NCI-H1436 treated with DMSO at 0.1 percent for 48 hours (cell line): ENCODE measurements at places on chromosomes 3 and 15.

DNA sequence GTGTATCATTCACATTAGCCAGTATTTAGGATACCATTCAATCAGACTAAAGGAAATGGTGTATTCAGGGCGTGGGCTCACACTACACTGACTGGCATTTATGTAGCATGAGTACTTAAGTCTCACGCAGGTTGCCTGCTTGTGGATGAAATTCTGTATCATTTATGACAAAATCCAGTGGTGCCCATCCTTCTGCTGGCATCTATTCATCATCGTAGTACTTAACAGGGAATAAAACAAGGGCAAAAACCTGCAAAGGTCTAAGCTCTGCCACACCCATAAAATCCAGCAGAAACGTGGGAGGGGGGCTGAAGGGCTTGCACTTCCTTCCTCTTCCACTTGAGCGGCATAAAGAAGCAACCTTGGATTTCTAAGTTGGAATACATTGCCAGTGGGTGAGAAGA, 2.7 kb downstream of the GAP43 start:
- DNase-seq: no peak

GRCh38 chr3:105700575-105700974, 168.2 kb downstream of the CBLB start:
- DNase-seq: no peak

DNA sequence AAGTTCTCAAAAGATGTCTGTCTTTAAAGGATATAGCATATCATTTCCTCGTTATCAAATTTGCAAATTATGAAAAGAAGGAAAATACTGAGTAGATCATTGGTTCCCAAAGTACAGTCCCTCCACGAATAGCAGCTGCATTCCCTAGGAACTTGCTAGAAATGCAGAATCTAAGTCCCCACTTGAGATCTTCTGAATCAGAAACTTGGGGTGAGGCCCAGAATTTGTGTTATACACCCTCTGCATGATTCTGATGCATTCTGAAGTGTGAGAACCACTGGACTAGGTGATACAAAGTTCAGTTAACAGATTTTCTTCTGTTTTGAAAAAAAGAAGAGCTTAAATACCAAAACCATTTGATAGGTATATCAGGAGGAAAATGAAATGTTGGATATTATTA, 77.1 kb downstream of the SLC25A26 start:
- no peak for DNase-seq

DNA sequence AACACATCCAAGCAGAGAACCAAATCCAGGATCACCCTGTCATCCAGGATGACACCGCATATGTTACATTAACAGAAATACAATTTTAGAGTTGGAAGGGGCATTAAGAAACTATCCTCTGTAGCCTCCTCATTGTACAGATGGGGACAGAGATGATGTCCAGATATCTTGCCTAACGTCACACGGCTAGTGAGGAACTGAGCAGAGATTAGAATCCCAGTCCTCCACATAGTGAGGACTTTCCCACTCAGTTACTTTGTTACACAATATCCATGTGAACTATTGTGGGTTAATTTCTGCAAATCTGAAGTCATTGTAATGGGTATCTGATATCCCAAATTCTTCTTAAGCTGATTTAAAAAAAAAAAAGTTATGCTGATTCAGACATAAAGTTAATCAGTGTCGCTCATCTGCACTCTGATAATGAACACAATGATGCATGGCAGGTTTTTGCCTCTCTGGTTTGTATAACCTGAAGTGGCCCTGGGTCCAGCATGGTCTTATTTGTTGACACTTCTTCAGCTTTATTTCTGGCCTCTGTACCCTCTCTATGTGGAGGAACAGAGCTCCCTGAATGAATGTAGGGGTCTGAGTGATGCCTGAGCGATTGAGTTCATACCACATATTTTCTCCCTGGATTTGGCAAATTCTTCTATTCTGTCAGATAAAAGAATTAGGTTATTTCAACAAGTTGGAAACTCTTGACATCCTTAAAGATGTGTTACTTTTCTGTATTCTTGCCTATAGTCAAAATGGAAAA, 76.0 kb upstream of the LIMD1 start:
- no peak for DNase-seq

DNA sequence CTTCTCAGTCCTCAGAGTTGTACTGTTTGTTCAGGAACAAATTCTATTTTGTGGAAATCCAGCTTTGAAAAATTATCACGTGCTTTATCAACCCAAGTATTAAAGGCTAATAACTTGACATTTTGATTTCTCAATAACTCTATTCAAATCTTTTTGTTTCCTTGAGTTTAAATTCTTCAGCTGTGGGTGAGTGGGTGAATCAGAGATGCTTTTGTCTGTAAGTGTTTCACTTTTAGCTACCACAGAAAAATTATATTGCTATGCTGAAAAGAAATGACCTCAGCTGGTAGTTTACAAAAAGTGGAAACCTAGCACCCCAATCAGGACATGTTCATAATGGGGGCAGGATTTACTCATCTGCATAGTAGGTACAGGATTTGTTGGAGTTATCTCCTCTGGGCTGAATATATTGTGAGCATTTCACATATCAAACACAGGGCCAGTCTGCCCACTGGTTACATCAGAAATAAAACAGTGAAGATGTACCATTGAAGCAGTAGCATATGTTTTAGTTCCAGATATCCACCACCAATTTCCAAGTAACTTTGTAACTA, 30.5 kb downstream of the MINDY4B start:
- no peak for DNase-seq

DNA sequence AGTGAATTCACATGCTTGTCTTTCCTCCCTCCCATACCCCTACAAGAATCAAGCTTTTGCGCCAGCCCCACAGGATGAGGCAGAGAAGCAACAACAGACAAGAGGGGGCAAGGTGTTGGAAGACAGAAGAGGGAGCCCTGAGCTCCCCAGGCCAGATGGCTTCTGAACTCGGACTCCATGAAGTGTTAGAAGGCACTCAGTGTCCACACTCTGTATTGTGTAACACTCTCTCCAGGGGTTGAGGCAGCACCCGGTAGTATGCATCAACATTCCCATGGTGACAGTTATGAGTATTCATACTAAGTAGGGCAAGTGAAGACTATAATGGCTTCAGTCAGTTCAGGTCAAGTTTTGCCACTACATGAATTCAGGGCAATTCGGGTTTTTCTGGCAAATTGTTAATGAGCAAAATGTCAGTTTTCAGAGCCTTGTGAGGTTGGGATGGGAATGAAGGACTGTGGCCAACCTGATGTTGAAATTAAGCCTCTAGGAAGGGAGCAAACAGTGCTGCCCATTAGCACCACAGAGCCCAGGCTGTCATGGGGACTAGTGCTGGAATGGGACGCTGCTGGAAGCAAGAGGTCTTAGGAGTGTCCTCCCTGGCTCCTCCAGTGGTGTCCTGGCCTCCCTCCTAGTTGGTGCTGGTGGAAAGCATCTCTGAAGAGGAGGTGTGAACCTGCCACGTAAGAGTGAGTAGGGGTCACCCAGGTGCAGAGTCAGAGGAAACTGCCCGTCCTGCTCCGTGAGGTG, 79.4 kb downstream of the KLF15 start:
- no peak for DNase-seq

- no peak for DNase-seq
Observed at GRCh38 chr15:42344763-42345162, 14.5 kb upstream of the CAPN3 start.

- DNase-seq: no peak
Observed at GRCh38 chr3:177776661-177777101, 579.4 kb upstream of the TBL1XR1 start.

DNA sequence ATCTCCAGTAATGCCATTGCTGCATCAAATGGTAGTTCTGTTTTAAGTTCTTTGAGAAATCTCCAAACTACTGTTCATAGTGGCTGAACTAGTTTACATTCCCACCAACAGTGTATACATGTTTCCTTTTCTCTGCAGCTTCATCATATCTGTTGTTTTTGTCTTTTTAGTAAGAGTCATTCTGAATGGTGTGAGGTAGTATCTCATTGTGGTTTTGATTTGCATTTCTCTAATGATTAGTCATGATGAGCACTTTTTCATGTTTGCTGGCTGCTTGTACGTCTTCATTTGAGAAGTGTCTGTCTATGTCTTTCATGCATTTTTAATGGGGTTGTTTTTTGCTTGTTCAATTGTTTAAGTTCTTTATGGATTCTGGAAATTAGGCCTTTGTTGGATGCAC, 10.2 kb upstream of the GCSAM start:
- no peak for DNase-seq

GRCh38 chr3:58668247-58668646, 1.7 kb upstream of the FAM3D start:
- DNase-seq: no peak

DNA sequence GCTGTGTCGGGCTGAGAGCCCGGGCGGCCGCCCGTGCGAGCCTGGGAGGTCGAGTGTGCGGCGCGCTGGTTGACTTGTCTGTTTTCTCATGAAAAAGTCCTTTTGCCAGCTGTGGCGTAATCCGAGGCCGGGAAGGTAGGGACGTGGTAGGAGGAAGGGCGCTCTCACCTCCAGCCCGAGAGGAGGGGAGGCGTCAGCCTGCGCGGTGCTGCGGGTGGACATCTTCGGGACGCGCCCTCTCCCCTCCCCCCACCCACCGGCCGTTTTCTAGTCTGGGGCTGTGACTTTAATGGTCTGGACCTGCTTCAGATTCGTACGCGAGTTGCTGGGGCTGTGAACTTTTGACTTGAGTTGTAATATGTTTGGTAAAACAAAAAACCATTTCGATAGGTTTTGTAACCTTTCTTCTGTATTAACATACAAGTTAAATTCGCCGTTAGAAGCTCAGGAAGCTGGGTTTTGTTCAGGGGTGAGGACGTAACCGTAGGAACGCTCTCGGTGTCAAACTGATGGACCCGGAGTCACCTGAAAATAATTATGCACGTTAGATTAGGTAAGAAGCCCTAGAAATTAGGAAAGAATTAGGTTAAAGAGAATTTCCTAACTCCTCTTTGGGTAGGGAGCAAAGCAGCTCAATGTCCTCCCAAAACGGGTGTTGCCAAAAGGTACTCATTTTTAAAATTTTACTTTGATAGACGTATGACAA, 762 bp downstream of the NCK1 start:
- no peak for DNase-seq

- DNase-seq: no peak
Observed at GRCh38 chr3:143036557-143036956, 35.2 kb downstream of the U2SURP start.

DNA sequence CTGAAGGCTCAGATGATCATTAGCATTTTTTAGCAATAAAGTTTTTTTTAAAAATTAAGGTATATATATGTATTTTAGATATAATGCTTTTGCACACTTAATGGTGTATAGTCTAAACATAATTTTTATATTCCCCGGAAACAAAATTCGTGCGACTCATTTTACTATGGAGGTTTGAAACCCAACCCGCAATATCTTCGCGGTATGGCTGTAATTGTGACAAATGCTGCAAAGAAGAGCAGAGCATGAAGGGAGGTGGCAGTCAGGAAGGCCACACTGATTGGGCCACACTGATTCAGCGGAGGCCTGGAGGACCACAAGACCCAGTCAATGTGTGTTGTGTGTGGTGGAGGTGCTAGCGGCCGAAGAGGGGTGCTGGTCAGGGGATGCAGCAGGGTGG, 4.5 kb upstream of the CYP8B1 start:
- DNase-seq: no peak

GRCh38 chr15:37893309-37893708, 41.1 kb upstream of the TMCO5A start:
- DNase-seq: no peak

- no peak for DNase-seq
Observed at GRCh38 chr3:186180891-186181481, 72.1 kb upstream of the ETV5 start.

GRCh38 chr3:69659180-69659910, 79.9 kb upstream of the MITF start:
- DNase-seq: no peak

GRCh38 chr15:38996111-38996631, 431.6 kb upstream of the RASGRP1 start:
- DNase-seq: no peak

DNA sequence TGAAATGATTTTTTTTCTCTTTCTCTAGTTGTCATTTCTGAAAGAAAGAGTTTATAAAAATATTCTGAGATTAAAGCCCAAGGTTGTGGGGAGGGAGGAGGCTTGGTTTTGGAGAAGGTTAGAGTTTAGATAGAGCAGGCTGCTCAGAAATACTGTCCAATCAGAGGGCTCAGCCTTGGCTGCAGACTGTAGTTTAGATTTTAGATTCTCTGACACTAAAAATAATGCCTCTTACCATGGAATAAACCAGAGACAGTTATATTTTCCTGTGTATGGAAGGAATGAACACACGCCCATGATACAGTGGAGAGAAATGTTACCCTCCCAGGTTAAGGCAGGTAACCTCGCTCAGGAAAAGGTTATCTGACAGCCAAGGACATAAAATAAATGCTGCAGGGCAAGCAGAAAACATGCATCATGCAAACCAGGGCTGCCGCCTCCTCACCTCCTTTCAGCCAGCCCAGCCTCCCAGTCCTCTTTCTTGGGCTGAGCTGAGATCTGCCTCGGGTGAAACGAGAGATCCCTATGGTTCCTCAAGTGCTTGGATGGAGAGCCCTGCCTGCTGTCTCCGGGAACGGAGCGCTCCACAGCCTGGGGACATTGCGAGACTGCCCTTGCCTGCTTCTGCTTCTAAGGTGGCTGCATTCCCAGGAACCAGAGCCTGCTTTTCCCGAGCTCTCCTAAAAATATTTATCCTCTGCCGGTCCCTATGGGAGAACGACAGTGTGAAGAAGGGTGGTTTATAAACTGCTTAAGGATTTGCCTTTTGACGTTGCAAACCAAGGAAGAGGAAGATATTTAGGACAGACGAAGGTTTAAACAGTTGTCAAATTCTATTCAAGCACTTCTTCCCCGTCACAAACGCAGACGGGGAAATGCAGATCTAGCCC, 848 bp downstream of the NCEH1 start:
- no peak for DNase-seq

- no peak for DNase-seq
Observed at GRCh38 chr3:123383091-123384053, 65.5 kb downstream of the ADCY5 start.

- no peak for DNase-seq
Observed at GRCh38 chr15:46442901-46443590, 808.2 kb downstream of the SQOR start.

- DNase-seq: no peak
Observed at GRCh38 chr3:119912220-119912619, 130.3 kb downstream of the NR1I2 start.

DNA sequence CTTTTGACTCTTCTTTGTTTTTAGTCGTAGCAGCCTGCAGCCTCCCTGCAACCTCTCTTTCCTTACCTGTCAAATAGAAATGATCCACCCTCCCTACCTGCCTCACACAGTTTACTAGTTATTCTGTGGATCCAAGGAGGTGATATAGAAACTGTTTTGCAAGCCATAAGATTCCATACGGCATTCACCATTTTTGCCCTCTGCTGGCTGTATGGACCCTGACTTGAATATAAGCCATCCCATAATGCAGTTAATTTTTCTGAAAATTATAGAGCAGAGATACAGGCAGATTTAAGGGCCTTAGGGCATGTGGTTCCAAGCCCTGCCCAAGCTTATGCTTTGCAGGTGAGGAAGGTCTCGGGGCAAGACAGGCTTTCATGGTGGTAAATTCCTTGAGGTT, 63.8 kb downstream of the CPN2 start:
- no peak for DNase-seq

- DNase-seq: no peak
Observed at GRCh38 chr3:197496746-197497125, 59.0 kb downstream of the BDH1 start.
